ENCODE measurements at places on chromosomes 6 and 20.

DNA sequence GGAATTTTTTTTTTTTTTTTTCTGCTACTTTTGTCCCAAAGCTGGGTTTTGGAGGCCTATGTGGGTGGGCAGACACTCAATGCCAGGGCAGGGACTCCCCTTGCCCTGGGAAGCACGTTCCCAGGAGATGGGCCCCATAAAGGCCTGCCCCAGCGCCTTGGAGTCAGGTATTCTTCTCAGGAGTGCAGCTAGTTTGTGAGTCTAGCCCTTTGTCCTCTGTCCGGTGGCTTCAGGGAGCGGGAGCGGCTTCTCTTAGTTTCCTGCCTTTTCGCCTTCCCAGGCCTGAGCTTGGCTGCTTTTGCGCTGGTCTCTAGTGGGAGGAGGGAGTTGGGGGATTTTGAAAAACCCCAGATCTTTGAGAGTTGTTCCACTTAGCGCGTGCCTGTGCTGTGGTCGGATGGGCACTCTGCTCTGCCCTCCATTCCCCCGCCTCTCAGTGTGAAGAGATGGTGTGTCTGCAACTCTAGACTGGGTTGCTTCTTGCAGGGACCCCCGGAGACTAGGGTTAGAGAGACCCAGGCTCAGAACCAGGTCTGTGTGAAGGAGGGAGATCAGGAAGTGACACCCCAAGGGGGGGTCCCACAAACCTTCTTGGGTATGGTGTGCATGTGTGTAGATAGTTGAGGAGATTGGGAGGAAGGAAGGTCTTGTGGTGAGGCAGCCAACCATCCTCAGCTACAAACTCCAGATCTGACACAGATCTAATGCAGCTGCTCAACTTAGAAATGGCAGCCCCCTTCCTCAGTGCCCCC lies 1.3 kb downstream of the PLCG1 start:
- no peak for DNase-seq

DNA sequence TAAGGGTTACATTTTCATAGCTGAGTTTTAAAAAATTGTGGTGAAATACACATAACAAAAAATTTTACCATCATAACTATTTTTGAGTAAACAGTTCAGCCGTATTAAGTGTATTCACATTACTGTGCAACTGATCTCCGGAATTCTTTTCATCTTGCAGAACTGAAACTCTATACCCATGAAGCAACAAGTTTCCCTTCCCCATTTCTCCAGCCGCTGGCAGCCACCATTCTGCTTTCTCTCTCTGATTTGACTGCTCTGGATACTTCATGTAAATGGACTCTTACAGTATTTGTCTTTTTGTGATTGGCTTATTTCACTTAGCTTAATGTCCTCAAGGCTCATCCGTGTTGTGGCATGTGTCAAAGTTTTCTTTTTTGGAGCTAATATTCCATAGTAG lies 341.6 kb downstream of the QKI start:
- no peak for DNase-seq

- DNase-seq, result no peak
Measured at GRCh38 chr6:110878751-110879522, 4.4 kb downstream of the AMD1 start.

DNA sequence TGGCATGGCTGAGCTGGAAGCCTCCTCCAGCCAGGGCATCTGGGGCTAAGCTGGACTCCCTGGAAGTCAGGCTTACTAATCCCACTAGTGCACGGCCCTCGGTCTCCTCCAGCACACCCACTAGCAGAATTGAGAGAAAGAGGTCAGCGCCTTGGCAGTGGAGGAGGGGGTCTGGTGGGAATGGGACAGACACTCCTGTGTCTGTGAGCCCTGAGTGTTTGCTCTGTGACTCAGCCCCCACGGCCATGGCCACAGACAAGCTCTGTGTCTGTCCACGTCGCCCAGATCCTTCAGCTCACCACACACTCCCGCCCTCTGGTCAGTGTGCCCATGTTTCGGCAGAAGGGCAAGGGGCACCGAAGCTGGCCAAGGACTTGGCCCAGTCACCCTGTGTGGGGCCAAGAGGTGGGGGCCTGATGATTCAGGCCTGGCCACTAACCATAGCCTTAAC lies 8.8 kb downstream of the MDFI start:
- DNase-seq, result no peak

DNA sequence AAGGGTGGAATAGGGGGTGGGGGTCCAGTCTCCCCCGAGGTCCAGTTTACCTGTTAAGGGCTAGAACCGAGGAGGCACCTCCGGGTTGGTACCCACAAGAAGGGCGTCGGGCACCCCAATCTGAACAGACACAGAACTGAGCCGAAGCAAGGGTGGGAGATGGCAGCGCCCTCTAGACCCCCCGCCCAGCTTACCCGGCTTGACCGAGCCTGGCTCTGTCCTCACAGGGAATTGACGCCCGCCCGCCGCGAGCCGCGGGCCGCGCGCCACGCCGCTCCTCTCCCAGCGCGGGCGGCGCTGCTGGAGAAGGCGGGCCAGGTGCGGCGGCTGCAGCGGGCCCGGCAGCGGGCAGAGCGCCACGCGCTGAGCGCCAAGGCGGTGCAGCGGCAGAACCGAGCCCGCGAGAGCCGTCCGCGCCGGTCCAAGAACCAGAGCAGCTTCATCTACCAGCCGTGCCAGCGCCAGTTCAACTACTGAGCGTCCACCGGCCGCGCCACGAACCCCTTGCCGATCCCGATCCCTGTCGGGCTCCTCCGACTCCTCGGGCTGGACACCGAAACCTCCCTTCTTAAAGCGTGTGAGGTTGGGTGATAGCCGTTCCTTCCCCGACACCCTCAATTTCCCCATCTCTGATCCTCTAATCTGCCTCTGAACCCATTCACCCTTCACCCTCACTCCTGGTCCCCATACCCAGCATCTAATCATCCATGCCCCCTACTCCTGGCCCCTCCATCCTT lies 5.9 kb downstream of the TP53INP2 start:
- DNase-seq, result peak; percentile 97

GRCh38 chr6:147808640-147809039 lies 300.1 kb downstream of the SAMD5 start:
- DNase-seq, result no peak

DNA sequence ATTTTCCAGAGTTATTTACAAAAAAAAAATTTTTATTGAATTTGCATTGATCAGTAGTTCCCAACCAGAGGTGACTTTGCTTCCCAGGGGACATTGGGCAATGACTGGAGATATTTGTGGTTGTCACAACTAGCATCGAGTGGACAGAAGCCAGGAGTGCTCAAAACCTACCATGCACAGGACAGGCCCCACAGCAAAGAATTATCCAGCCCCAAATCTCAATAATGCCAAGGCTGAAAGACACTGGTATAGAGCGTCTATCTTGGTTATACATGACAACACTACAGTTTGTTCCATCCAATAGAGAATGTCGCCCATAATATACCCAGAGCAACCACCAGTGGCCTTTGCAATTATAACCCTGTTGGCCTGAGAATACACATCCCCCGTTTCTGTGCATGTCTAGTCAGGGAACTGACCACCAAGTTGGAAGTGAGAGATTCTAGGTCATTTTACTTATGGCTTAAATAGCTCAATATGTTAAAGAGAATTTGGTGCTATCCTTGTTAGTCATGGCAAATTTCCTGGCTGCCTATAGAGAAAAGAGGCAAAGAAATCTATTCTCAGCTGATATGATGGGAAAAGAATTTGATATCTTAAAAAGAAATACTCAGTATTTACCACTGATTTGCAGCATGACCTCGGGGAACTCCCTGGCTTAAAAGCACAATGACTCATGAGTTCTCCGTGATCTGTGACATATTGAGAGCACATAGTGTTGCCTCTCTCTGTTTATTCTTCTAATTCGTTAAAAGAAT lies 76.0 kb upstream of the ADTRP start:
- no peak for DNase-seq

DNA sequence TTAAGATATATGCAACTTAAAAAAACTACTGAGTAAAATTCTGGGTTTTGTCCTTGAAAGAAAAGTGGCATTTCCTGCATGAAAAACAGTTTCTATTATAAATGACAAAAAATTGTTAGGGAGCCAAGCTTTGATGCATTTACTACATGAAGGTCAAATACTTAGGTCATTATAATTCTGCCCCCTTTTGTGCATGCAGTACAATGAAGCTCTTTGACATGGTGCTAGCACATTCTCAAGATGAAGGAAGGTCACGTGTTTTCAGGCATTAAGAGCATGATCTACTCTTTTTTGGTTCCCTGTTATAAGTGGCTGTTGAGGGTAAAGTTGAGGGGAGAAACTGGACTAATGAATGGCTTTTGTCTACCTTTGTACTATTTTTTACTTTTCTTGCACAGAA lies 72.7 kb downstream of the FOXO3 start:
- DNase-seq, result no peak

DNA sequence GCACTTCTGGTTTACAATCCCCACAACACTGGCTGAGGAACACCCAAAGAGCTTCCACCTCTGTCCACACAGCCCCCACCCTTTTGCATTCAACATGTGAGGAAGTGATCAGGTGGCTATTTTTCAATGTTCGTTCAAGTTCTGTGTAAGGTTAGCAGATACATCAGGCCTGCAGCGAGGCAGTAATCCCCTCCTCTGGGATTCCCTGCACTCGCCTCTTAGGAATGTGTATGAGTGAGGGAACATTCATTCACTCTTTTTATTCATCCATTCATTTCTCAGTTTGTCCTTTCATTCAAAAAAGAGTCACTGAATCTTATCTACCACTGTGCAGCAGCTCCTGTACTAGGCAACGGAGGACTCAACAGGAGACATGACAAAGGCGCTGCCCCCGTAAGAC lies 236.4 kb upstream of the PRDM1 start:
- DNase-seq, result no peak

GRCh38 chr20:37630166-37630565 lies 63.7 kb upstream of the CTNNBL1 start:
- DNase-seq, result no peak

DNA sequence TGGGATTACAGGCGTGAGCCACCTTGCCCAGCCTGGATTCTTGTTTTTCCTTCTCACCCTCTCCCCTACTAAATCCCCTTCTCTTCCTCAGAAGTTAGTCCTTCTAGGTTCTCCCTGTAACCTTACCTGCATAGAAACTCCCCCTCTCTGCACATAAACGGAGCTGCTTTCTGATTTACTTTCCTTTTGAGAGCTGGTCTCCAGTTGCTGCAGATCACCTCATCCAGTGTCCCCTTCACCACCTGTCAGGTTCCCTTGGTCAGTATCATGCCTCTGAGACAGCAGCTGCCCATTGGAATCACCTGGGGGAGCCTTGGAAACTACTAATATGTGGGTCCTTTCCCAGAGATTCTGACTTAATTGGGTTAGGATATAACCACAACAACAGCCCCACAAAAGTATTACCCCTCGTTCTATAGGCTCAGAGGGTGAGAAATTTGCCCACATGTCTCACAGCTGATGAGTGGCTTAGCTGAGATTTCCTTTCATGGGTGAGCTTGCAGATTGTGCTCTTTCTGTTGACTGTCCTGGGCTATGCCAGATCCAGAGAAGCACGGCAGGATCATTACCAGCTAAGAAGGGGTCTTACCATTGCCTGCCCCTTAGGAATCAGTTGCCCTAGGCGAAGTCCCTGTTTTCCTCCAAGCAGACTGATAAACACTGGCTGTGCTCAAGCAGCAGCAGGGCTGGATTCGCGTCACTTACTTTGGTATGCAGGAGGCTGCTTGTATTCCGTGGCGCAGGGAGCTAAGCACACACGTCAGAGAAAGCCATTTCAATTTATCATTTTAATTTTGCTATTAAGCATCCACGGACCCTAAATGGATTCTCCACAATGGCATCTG lies 51.3 kb downstream of the AKAP12 start:
- no peak for DNase-seq

DNA sequence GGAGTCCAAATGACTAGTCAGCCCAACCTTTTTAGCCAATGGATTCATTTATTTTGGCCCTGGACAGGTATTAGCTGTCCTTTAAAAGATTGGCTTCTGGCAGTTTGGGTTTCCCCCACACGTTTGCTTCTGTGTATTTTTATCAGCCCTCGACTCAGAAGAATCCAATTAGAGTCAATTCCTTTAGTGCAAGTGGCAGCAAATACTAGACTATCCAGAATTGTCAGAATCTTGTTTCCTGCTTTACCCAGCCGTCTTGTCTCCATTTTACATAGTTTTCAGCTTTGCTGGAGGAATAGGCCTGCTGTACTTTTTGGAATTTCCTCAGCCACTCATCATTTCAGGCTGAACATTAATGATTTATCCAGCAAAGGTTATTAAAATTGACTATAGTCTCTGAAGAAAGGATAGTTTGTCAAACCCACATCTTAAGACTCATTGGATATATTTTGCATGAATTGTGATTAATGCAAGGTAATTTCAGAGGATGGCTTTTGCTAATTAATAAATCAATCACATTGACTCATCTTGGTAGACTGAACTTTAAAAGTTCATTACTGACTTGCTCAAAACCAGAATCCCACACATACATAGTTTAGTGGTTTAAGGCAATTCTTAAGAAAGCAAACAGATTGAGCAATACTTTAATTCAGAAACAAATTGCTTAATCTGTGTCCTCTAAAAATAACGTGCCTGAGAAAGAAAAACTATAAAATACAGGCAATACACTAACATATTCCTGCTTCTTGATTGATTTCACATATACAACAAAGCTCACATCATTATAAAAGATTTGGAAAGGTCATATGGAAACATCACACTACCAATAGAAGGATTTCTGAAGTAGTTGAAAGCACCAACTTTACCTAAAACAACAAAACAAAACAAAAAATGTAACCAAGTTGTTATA lies 62.9 kb upstream of the ZNF217 start:
- DNase-seq, result no peak

- DNase-seq, result no peak
Measured at GRCh38 chr6:52518279-52518945, 58.4 kb downstream of the TRAM2 start.

DNA sequence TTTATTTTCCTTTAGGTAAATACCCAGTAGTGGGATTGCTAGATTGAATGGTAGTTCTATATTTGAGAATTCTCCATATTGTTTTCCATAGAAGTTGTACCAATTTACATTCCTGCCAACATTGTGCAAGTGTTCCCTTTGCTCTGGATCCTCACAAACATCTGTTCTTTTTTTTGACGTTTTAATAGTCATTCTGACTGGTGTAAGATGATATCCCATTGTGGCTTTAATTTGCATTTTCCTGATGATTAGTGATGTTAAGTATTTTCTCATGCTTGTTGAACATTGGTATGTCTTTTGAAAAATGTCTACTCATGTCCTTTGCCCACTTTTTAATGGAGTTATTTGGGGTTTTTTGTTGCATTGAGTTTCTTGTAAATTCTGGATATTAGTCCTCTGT lies 85.6 kb downstream of the UBE3D start:
- DNase-seq, result no peak

- DNase-seq, result no peak
Measured at GRCh38 chr6:157385482-157385881, 4.5 kb downstream of the ZDHHC14 start.

All from bone marrow (tissue), 2 donors.